Psoas muscle (tissue), 8 donors: ENCODE measurements at places on chromosomes 7 and 10.

GRCh38 chr7:12030116-12030515 is 181.0 kb upstream of the TMEM106B start:
- no peak for DNase-seq

DNA sequence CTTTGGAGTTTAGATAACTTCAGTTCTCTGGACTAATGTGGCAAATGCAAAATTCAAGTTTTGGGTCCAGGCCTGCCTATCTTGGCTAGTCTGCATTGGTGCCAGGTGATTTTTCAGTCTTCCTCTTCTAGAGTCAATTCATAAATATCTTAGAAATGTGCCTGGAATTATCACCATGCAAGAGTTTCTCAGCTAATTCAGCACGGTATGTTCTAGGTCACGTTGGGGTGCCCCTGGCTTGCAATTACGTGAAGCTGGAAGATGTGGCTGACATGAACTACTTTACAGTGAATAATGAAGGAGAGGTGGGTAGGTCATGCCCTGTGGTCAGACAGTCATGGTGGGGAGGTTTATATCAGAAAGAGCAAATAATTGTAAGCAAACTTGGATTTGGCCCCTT is 25.0 kb downstream of the ZDHHC6 start:
- DNase-seq: no peak

DNA sequence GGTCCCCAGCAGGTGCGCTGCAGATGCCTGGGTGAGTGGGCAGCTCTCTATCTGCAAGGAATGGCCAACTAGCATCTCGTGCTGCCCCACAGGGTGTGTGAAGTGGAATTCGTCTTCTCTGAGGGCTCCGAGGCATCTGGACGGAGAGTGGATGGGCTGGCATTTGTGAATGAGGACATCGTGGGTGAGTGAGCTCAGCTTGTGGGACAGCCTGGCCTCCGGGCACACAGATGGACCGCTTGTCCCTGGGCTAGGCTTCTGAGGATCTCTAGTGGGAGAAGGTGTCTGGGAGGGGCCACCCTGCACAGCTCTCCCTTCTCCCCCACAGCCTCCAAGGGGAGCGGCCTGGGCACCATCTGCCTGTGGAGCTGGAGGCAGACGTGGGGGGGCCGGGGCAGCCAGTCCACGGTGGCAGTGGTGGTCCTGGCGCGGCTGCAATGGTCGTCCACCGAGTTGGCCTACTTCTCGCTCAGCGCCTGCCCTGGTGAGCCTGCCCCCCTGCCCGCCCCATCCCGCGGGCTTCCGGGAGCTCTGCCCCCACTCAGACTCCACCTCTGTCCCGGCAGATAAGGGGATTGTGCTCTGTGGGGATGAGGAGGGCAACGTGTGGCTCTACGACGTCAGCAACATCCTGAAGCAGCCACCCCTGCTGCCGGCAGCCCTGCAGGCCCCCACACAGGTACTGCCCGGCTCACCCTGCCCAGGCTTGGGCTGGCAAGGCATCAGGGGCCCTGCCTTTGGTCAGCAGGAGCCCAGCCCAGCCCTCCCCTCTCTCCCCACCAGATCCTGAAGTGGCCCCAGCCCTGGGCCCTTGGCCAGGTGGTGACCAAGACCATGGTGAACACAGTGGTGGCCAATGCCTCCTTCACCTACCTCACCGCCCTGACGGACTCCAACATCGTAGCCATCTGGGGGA is 6.3 kb downstream of the POLR2J start:
- peak; percentile 54 for DNase-seq

GRCh38 chr7:33155811-33156210 is 26.4 kb downstream of the BBS9 start:
- no peak for DNase-seq

DNA sequence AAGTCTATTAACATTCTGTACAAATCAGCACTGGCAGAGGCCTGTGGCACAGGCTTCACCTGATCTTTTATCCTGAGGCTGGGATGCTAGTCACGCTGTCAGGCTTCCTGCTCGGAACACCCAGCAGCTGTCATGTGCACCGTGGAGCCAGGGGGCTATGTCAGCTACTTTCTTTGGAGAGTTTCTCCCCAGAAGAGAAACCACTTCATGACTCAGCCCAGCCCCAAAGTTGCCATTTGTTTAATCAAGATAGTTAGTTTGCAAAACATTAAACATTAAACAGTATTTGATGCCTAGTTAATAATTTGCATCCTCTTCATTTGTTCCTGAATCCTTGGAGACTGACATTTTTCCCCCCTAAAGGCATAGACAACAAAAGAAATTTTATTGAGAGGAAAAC is at the start of gene HABP2:
Gene HABP2, plus strand, starts transcription at position 353 of the 400 bp plus-strand sequence. CDS start 69 bp downstream, outside the sequence.
- no peak for DNase-seq

- DNase-seq: no peak
Observed at GRCh38 chr7:84746353-84746752, 440.5 kb downstream of the SEMA3D start.

DNA sequence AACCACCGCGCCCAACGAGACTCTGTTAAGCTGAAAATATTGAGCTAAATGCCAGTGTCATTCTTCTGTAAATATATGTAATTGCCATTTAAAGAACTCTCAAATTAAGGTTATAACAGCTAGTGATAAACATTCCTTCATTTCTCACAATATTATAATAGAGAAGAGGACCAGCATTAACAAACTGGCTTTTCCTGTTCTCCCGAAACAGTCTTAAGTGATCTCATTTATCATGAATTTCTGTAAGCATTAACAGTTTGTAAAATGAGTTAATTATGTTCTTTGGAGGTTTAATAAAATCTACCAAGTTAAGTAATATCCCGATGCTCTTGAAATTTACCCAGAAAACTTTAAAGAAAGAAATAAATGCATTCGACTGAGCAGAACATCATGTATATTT is 352.8 kb downstream of the KCNMA1 start:
- DNase-seq: no peak

DNA sequence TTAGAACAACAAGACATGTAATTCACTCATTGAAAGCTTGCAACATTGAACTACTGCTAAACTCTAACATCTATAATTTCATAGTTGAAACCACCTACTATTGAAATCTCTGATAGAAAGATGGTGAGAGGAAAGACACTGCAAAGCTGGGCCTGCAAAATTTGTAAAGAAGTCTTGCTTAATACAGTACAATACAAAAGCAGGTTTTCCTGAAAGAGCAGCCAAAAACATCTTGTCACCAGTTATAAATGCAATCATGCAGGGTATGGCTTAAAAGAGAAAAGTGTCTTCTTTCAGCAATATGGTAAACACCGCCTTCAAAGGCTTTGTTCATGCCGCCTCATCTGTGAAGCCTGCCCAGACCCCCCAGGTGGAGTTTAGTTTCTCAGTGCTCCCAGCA is 109.2 kb downstream of the ANK3 start:
- no peak for DNase-seq

DNA sequence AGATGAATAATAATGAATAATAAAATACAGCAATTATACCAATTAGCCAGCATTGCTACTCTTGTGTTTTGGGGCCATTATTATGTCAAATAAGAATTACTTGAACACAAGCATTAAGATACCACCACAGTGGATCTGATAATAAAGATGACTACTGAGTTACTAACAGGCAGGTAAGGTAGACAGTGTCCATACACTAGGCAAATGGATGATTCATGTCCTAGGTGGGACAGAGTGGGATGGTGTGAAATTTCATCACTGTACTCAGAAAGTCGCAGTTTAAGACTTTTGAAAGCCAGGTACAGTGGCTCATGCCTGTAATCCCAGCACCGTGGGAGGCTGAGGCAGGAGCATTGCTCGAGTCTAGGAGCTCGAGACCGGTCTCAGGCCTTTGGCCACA is 8.7 kb upstream of the UNC5B start:
- DNase-seq: no peak

GRCh38 chr10:128522551-128523308 is 396.5 kb upstream of the MKI67 start:
- DNase-seq: no peak

- DNase-seq: no peak
Observed at GRCh38 chr10:72257051-72257892, 16.5 kb upstream of the DDIT4 start.

DNA sequence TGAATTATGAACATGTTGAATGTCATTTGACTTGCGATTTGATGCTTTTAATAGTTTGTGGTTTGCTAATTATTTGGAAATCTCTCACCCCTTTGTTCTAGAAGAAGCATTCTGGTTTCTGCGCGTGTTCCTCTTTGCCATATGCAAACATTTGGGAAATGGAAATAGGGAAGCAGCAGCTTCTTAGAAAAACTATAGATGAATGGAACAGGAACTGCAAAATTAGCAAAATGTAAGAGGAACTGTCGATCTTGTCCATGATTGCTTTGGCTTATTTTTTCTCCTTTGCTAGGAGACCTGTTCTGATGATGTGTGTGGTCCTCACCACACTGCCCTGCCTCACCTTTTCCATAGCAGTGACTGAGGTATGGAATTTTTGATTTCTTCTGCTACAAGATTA is 19.0 kb downstream of the TMEM236 start:
- DNase-seq: no peak

DNA sequence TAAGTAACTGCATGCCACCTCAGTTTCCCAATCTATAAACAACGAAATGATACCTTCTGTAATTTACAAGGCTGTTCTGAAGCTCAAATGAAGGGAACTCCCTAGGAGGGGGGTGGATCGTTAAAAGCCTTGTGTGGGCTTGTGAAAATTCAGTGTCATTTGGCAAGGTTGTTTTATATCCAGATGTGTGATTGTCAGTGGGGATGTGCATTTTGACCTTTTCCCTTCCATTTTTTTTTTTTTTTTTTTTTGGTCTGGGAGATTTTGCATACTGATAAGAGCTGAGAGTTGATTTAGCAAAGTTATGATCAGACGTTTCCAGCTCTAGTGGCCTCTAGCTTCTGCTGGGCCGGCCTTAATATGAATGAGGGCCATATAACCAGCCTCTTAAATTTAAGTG is 22.8 kb downstream of the CREB5 start:
- no peak for DNase-seq

DNA sequence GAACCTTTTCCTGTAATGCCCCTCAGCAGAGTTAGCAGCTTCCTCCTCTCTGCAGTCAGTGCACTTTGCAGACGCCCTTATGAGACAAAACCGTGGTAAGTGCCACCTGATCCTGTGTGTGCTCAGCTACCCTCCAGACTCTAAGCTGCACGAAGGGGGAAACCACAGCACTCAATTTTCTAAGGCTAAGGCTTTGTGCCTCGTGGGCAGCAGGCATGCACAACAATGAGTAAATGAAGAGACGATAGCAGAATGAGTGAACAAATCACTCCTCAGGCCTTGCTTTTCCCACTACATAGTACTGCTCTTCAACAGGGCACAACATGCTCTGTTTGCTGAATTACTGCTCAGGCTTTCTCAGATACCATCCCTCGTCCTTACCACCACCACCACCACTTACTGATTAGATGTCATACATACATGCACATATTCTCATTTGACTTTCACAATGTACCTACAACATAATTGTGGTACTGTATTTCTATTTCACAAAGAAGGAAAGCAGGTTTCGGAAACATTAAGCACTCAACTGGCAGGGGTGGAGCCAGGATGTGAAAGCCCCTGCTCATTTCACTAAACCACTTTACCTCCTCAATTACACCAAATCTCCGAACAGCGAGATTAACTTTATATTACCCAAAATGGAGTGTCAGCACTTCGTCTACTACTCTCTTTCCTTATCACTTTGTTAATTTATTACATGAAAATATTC is 85.4 kb downstream of the ICA1 start:
- no peak for DNase-seq

DNA sequence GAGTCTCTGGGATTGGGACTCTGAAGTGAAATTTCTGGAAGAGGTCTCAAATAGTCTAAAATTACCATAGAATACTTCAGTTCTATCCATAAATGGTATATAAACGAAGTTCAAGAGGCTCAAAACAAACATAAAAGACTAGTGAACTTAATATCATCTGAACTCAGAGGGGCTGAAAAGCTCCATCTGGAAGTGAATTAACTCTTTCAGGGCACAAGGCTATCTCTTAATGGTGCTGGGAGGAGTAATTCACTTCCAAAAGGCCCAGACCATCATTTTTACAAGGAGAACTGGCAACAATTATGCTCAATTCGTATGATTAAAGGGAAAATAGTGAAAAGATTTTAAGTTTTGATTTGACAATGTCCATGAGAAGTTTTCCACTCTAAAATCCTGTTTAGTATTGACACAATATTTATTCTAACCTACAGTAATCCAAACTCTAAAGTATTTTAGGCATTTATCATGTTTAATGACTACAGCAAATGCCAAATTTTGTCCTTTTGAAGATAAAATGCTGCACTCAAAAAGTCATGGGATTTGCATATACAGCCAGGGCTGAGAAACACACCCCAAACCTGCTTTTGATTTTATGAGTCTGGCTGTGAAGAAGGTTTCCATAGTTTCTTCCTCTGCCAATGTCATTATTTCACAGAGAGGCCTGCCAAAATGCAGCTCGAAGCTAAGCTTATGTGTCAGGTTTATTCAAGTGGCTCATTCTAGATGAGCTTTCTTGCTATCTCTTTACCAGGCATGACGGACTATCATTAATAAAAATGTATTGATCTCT is 143.9 kb downstream of the HIBADH start:
- DNase-seq: no peak

- DNase-seq: no peak
Observed at GRCh38 chr7:150447966-150448788, 2.3 kb upstream of the GIMAP8 start.

DNA sequence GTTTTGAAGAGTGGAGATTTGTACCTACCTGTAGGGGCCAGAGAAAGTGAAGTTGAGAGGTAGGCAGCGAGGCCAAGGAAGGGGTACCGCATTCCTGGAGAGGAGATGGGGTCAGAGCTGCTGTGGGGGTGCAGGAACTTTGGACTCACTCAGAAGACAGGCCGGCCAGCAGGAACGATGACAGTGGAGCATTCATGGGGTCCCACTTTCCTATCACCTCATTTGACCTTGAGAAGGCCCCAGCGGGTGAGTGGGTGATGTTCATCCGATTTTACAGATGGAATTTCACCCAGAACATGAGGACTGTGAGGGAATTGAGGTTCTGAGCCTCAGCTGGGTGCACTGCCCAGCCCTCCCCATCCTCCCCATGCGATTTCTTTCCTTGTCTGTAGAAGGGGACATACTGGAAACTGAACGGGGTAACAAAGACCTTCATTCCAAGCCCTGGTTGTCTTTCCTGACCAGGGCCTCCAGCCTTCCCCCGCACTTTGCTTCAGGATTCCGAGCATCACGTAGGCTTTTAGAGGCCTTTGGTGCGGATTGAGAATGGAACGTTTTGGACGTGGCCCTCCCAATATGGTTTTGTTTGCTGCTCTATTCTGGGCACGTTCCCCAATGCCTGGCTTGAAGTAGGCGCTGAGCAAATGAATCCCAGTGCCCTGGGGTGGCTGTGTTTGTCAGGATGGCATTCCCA is 87.3 kb downstream of the ADCY1 start:
- DNase-seq: no peak
